Stimulated activated CD4-positive, alpha-beta T cell treated with anti-CD3 and anti-CD28 coated beads, Interleukin-4, amount 100 ng/mL, for 24 hours (primary cell): ENCODE measurements at places on chromosomes 1 and 21.

GRCh38 chr1:230208619-230209261 lies 141.7 kb downstream of the GALNT2 start:
- DNase-seq, result peak; percentile 50

GRCh38 chr1:10399444-10399941 lies 629 bp downstream of the PGD start:
- DNase-seq, result peak; percentile 7

DNA sequence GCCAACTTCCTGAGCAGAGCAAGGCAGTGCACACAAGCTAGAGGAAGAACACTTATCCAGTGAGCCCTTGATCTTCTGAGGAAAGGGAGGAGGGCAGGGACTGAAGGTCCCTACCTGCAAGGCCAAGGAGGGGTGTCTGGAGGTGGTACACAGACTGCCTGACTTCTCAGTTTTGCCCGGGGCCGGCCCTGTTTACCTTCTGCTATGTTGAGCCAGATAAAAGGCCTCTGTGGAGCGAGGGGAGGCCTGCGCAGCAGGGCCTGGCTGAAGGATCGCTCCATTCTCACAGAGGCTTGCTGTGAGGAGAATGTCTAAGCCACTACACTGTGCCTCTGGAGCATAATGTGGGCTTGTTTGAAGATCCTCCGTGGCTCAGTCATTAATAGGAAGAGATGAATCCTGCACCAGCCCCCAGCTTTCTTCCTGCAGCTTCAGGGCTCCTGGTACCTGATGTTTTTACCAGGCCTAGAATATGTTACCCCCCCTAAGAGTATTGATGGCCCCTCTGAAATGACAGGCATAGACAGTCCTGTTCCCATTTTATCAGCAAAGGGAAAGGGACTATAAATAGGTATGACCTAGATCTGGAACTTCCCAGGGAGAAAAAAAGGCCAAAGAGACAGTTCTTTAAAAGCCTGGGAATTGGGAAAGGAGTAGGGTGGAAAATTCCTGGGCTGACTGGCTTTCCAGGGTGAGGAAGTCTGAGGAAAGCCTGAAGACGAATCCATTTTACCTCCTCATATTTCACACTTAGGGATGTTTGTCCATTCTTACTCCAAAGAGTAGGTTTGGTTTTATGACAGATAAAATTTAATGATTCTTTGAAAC lies 4.7 kb downstream of the POGK start:
- DNase-seq, result no peak

DNA sequence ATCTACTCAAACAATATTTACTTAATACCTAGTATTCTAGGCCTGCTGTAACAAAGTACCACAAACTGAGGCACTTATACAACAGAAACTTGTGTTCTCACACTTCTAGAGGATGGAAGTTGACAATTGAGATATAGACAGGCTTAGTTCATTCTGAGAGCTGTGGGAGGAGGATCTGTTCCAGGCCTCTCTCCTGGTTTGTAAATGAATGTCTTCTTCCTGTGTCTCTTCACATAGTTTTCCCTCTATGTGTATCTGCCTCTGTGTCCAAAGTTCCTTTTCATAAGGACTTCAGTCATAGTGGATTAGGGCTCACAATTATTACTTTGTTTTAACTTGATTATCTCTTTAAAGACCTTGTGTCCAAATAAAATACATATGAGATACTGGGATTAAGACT lies 251.1 kb downstream of the COL11A1 start:
- no peak for DNase-seq

DNA sequence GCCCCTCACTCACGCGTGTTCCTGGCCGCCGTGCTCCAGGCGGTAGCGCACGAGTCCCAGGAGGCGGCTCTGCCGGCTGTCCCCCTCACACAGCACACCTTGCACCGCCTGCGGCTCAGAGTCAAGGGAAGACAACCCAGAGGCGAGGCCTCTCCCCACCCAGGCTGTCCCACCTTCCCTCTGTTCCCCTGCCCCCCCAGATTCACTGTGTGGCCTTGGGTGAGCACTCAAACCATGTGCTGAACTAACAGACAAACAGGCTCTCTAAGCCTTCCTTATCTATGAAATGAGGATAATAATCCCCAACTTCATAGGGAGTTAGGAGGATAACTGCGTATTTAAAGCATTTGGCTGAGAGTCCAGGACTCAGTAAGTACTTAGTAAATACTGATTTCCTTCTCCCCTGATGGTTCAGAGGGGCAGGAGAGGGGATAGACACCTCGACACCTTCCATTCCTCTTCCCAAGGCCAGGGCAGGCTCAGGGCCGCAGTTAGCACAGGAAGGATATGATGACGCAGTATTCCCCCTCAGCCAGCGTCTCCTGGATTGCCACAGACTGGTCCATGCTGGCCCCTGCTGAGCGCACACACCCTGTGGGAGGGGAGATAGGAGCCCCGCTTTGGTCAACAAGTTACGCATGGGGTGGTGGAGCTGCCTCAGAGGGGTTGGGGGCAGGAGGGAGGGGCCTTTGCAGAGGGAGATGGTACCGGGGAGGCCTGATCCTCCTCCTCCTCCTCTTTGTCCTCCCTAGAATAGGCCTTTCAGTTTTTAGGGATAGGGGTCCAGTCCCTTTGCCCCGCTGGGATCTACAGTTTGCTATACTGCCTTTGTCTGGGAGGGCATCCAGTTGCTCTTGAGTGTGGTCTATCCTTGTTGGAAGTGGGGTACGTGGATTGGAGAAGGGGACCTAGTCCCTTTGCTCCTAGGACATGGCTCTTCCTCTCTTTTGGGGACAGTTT lies 830 bp downstream of the INPP5B start:
- DNase-seq, result no peak

- DNase-seq, result no peak
These were observed 48.7 kb upstream of the GLIS1 start for GRCh38 chr1:53787655-53788054.

DNA sequence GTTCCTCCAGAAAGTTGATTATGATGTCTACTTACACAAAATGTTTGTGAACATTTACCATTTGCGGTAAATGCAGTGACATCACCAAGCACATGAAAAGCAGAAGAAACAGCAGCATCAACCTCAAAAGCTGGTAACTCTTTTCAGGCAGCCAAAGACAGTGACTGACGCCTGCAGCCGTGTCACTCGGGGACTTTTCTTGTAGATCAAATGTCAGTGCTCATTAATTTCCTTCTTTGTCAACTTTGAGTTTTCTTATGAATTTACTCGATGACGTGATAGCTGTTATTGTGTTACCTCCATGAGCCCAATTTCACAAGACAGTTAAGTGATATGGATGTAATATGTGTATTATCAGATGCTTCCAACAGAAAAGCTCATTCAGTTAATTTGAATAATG lies 92.5 kb downstream of the RIPK4 start:
- no peak for DNase-seq

- DNase-seq, result peak; percentile 18
These were observed 183.1 kb upstream of the IVNS1ABP start for GRCh38 chr1:185500001-185500626.

- DNase-seq, result no peak
These were observed 16.8 kb downstream of the APP start for GRCh38 chr21:26153758-26154157.

- DNase-seq, result no peak
These were observed 15.9 kb upstream of the EPHX4 start for GRCh38 chr1:92013923-92014322.

DNA sequence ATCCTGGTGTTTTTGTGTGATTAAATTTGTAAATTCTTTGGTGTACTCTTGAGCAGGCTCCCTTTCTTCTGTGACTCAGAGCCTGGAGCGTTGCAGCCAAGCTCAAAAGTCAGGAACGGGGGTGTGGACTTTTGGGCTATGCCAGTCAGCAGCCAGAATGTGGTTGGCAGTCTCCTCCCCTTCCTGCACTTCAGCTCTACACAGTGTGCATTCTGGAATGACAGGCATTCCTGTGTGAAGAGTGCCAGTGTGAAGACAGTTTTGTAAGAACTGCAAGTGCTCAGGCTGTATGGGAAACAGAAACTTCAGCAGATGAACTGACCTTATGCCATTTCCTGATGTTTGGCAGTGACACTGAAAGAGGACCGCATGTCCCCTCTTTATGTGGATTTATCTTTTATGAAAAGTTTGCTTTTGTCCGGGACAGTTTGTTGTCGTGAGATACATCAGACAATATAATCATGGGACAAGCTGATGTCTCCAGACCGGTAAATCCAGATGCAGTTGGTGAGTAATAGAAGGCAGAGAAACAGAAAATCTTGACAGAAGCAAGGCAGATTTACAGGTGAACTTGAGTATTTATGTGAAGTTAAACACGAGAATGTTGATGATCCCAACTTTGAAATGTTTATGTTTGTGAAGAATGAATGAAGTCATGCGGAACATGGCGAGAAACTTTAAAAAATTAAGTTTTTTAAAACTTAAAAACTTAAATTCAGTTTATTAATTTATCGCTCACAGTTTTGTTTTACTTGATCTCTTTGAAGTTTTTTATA lies 67.7 kb upstream of the RCC1 start:
- DNase-seq, result peak; percentile 7

- DNase-seq, result no peak
These were observed 198.4 kb upstream of the ADGRL4 start for GRCh38 chr1:79204779-79205479.

DNA sequence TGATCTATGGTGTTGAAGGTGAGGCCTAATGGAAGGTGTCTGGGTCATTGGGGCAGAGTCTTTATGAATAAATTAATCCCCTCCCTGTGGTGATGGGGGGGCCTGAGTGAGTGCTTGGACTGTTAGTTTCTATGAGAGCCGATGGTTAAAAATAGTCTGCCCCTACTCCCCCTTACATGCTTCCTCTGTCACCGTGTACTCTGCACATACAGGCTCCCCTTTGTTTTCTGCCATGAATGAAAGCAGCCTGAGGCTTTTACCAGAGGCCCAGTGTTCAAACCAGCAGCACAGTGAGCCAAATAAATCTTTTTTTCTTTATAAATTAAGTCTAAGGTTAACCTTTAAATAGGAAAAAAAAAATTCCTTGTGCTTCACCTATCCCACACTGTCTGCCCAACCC lies 657.0 kb downstream of the AMY1C start:
- DNase-seq, result no peak

DNA sequence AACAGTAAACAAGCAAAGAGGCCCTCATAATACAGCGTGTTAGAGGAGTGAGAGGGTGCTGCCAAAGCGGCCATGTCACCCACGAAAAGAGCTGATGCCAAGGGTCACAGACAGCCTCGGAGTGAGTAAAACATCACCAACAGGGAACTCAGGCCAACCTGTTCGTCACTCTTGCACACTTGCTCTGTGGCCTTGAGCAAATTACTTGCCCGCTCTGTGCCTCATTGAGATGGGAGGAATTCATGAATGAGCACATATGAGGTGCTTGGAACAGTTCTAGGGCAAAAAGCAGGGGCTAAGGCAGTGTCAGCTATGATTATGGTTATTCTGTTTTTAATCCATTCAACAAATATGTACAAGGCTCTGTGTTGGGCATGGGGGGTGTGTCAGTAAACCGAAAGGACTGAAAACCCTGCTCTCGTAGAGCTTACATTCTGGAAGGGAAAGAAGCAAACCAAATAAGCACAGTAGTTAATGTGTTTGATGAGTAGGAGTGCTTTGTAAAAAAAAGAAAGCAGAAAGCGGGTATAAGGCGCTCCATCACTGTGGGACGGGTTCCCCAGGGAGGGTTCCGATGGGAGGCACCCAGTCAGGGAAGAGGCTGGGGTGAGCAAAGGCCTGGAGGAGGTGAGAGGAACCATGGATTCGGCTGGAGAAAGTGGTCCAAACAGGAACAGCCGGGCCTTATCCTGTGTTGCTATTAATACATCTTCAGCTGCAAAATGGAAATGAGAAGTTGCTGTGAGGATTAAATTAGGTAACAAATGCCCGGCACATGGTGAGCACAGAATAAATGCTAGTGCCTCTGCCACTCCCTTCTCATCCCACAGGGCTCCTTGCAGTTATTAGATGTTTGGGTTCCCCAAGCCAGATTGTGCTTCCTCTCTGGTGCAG lies 39.5 kb upstream of the RD3 start:
- no peak for DNase-seq

DNA sequence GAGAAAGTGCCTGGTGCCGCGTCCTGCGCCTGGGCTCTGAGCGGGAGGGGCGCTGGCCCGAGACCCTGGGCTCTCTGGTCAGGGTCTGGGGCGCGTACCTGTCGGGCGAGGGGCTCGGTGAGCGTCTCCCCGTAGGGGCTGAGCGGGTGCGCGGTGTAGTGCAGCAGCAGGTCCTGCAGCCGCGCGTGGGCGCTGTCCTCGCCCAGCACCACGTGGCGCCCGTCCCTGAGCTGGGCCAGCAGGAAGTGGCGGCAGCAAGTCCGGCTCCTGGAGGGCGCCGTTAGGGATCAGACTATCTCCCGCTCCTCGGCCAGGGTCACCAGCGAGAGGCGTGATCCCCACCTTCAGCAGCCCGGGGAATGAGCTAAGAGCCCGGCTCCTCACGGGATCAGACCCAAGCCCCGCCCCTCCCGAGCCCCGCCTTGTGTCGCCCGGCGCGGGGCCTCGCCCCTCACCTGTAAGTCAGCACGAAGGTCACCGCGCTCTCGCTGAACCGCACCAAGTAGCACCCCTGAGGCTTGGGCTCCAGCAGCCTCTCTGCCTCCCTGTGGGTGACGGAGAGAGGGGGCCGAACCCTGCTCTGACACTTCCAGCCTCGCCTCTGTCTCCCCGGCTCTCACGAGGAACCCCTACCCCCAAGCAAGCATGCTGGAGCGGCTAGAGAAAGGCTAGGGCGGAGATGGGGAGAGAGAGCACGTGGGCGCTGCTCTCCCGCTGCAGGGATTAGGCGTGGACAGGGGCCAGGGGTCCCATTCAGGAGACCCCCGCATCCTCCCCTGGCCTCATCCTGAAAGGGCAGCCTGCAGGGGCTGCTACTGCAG lies 2.7 kb downstream of the SH2D2A start:
- peak; percentile 66 for DNase-seq

DNA sequence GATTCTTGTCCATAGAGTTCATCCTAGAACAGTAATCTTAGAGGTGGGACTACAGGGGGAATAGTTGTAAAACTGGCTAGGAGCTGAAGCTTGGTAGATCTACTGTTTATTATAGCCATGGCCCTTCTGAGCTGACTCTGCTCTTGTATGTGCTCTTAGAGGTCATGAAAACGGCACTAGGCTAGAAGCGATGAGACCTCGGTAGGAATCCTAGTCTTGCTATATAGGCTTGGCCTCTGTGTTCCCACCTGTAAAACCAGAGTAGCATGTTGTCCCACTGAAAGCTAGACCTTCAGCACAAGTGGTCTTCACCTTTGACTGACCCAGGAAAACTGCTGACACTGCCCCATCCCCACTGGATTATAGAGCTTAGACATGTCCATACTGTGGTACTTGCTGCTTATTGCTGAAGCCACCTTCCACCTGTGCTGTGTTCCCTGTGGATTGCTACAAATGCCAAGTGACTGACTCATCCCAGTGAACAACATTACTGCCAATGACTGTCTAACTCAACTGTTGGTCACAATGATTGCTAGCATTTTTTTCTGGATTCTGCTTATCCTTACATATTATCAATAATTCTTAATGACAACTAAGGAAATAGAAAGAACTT lies 23.0 kb upstream of the PIGC start:
- DNase-seq, result no peak

- no peak for DNase-seq
These were observed 472.3 kb upstream of the B3GALT2 start for GRCh38 chr1:193658691-193659090.

- no peak for DNase-seq
These were observed 10.9 kb upstream of the PADI2 start for GRCh38 chr1:17130138-17130635.
